ENCODE measurements at places on chromosomes 4 and X.

DNA sequence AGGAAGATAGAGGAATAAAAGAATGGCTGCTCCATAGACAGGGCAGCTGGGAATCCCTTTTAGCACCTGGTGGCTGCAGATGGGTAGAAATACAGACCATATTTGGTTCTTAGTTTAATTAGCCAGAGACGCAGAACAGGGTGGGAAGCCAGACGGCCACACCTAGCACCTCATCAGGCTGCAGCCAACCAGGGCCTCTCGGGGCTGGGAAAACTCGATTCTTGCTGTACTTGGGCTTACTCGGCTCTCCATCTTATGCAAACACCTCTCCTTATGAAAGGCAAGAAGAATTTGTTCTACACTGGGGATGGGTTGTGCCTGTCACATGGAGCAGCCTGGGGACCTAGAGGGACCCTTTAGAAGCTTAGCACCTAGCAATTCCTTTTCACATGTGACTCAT is 19.7 kb downstream of the IRAK1 start:
- DNase-seq: no peak

DNA sequence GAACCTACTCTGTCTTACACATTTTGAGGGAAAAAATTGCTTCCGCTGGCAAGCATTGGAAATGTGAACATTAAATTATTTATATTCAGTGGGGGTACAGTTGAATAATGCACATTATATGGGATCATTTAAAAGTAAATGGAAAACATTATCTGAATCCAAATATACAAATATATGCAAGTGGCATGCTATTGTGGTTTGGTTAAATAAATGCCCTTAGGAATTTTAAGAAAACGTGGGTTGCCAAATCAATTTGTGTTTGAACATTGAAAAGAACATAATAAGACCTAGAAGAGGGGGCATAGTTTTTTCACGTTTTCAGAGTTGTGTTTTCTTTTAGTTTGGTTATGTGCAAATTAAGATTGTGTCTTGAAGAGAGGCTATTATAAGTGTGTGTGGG is 230.5 kb upstream of the PRKX start:
- DNase-seq: no peak

- no peak for DNase-seq
These were observed 116.3 kb downstream of the HS3ST1 start for GRCh38 chr4:11312389-11312788.

DNA sequence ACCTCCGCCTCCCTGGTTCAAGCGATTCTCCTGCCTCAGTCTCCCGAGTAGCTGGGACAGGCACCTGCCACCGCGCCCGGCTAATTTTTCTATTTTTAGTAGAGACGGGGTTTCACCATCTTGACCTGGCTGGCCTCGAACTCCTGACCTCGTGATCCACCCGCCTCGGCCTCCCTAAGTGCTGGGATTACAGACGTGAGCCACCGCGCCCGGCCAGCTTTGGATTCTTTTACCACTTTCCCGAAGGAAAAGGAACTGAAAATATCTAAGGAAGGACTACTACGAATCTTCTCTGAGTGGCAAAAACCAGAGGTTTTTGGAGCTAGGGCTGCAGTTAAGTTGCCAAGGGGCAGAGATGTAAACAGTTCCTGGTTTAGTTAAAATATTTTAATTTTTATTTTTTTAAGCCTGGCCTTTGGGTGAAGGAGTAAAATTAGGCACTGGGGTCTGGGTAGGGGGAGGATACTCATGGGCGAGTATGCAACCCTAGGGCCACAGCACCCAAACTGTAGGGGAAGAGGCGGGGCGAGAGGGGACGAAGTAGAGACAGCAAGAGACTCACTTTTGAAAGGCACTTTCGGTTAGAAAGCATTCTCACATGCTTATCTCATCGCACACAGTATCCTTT is 525 bp upstream of the CISD2 start:
- DNase-seq: no peak

GRCh38 chr4:189787216-189788031 is 153.2 kb upstream of the FRG1 start:
- no peak for DNase-seq

GRCh38 chr4:145132511-145133098 is 34.5 kb downstream of the ABCE1 start:
- no peak for DNase-seq

- DNase-seq: no peak
These were observed 18.0 kb downstream of the SPINK2 start for GRCh38 chr4:56803471-56803870.

DNA sequence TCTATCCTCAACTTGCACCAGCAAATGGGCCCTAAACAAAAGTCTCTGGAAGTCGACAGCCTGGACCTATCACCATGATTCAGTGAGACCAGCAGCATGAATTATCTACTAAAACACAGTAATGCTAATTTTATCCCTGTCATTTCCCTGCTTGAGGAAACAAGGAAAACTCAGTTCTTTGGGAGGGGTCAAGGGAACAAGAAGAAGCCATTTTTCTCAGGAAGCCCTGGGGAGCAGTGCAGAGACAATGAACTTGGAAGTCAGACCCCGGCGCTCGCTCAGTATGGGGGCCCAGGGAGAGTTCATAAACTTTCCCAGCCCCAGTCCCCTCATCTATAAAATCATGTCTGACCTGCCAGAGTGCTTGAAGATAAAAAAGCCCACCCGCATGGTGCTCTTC is 50.4 kb downstream of the DCTD start:
- no peak for DNase-seq

Data from stimulated activated CD8-positive, alpha-beta memory T cell treated with anti-CD3 and anti-CD28 coated beads, Interleukin-12 subunit alpha, Interleukin-12 subunit beta, amount 100 ng/mL, for 4 hours (primary cell).